NCI-H226 (cell line): ENCODE measurements at places on chromosomes 6 and 20.

DNA sequence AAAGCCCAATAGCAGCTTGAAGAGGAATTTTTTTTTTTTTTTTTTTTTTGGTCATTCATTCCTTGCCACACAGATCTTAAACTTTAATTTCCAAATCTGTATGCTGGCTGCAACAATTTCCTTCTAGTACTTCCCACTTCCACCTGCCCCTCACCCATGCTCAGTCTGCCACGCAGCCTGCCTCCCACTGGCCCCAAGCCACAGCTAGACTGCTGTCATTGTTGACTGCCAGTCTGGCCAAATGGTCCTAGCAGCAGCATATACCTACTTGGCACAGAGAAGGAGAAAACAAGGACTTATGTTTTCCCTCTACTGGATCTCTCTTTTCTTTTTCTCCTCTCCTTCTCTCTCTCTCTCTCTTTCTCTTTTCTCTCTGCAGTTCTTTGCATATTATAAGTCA lies 118.3 kb upstream of the HEY2 start:
- no peak for DNase-seq

GRCh38 chr6:170297576-170298330 lies 6.9 kb upstream of the DLL1 start:
- no peak for DNase-seq

DNA sequence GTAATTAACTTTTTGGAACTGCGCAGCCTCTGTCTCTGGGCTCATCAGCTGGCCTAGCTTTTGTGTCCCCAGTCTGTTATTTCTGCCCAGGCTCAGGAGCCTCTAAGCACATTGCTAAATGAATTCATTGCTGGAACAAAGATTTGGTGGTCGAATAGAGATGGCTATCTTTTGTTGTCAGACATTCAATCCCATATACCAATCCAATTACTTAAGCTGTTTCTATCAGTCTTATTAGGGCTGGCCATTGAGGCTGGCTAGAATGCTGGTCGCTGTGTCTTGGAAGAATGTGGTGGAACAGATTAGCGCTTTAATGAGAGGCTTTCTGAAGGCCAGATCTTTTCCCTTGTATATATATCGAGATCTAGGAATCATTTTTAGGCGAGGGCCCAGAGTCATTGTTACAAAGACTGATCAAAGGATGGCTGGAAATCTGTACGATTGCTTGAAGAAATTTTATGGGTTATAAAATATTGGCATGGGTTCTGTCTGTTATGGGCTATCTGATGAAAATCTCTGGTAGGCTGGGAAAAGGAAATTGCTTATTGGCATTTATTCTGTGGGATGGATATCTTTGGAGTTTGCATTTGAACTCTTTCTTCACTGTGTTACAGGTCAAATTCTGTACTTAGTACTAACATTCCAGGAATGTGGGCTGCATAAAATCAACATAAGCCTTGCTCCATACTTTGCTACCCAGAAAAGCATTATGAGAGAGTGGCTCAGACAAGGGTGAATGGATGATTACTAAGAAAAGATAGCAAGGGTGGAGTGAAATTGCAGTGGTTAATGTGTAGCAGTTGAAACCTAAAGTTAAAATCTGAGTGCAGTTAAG lies 34.8 kb upstream of the JAG1 start:
- peak; percentile 29 for DNase-seq

GRCh38 chr6:118650582-118651281 lies 659 bp downstream of the CEP85L start:
- DNase-seq = no peak

DNA sequence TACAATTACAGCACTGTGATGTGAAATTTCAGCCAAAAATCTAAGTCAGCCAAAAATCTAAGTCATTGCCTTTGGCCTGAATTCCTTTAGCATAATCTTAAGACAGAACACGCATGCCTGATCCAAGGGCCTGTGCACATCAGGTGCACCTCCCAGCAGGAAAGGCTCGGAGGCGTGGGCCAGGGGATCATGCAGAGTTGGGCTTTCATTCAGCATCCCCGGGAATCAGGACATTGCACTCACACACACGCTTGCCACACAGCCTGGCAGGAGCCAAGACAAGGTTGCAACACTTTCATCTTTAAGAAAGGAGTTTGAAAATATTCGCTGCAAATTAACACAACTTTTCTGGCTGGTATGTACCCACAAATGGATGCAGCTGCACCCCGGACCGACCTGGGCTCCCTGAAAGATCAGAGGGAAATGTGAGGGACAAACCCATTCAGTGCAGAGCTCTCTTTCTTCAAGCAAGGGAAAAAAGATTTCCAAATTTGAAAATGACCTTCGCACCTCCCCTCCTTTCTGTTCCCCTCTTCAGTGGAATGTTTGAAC lies 48.8 kb downstream of the ERMARD start:
- DNase-seq = no peak

DNA sequence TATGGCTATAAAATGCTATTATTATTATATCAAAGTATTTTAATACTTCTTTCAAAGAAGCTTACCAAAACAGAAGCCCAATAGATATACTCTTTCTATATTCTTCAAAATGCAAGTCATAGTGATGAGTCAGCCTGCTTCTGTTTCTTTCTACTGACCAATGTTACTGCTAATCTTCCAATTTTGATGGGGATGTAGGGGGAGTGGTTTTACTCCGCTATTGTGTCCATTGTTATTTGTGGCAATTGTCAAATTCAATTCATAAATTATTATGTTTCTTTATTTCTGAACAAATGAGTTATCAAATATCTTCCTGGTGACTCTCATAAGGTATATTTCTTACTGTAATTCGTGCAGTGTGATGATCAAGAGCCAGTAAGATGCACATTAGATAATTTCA lies 221.5 kb upstream of the DEFB112 start:
- no peak for DNase-seq

GRCh38 chr20:15317546-15318232 lies 980.3 kb upstream of the FLRT3 start:
- DNase-seq = no peak

DNA sequence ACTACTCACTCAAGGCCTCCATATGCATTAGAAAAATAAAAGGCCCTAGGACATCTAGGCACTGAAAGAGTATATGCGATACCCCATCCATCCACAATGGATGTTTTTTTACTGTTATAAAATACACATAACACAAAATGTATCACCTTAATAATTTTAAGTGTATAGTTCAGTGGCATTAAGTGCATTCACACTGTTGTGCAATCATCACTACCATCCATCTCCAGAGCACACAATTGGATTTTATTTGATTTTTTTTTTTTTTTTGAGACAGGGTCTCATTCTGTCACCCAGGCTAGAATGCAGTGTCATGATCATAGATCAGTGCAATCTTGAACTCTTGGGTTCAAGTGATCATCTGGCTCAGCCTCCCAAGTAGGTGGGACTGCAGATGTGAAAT lies 2.8 kb downstream of the MDC1 start:
- no peak for DNase-seq

DNA sequence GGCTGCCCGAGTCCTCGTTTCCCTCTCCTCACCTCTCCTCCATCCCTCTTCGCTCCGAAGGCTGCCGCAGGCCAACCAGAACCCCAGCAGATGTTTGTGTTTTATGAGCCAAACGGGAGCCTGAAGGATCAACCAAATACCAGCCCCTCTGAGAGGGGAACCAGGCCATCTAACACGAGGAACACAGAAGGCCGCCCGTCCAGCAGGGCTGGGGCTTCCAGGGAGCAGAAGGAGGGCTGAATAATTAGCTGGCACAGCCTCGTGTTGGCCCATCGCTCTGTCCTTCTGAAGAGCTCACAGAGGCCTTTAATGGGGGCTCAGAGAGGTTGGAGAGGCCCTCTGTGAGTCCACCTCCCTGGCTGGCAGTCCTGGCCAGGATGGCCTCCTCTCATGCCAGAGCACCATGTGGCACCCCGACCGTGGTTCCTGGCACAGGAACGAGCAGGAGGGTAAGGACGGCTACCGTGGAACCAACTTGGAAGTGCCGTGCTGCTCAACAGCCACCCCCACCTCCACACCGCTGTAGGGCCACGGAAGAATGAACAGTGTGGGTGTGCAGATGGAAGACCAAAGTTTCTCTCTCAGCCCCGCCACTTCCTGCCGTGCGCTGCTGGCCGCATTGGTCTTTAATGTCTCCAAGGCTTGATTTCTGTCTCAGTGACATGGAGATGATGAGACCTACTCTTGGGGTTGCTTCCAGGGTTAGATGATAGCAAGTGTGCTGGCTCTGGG lies 155.2 kb downstream of the SCML4 start:
- no peak for DNase-seq

GRCh38 chr6:153966001-153966400 lies 73.0 kb upstream of the OPRM1 start:
- DNase-seq = no peak

GRCh38 chr6:160363016-160363996 lies 15.1 kb downstream of the SLC22A3 start:
- DNase-seq = no peak

GRCh38 chr6:130500693-130501092 lies 134.9 kb downstream of the TMEM200A start:
- DNase-seq = no peak
